Upper lobe of left lung (tissue), 6 donors: ENCODE measurements at places on chromosomes 5 and 9. TPM values are rescaled to one million over a fixed set of nuclear protein-coding genes. Genes with fewer than 3 reads are reported as not detected.

Gene NLN
- total RNA-seq: 4.2 TPM

DNA sequence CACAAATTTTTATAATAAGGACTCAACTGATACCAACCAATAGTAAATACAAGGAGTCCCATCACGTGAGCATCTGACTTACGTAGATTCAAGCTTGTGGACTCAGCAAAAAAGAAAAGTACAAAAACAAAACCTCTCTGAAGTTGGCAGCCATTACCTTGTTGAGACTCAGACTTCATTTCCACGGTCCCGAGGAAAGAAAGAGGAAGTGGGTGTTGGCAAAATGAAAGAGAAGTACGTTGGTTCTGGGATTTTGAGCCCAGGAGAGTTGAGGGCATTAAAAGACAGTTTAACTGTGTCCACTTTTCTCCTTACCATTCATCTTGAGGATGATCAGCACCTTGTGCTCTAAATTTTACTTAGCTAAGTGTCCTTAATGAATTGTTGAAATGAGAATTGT, 26.7 kb downstream of the NCBP1 start:
- H3K36me3 ChIP-seq: peaks cover 30% of the 10 kb centered on the region
- DNase-seq: no peak
- H3K27ac ChIP-seq: no peak overlapping the region
- no peak overlapping the region for H3K4me3 ChIP-seq

Gene ANKRD33B
- 8.0 TPM for total RNA-seq

GRCh38 chr5:128315671-128316070, 222.4 kb downstream of the FBN2 start:
- H3K4me3 ChIP-seq: no peak overlapping the region
- H3K27me3 ChIP-seq: no peaks in the 10 kb centered on the region
